ENCODE measurements at places on chromosomes 13 and 19.

GRCh38 chr13:113110852-113111315, 5.3 kb downstream of the F7 start:
- peak; percentile 22 for DNase-seq

GRCh38 chr19:17811681-17812080, 9.6 kb downstream of the INSL3 start:
- DNase-seq = no peak

DNA sequence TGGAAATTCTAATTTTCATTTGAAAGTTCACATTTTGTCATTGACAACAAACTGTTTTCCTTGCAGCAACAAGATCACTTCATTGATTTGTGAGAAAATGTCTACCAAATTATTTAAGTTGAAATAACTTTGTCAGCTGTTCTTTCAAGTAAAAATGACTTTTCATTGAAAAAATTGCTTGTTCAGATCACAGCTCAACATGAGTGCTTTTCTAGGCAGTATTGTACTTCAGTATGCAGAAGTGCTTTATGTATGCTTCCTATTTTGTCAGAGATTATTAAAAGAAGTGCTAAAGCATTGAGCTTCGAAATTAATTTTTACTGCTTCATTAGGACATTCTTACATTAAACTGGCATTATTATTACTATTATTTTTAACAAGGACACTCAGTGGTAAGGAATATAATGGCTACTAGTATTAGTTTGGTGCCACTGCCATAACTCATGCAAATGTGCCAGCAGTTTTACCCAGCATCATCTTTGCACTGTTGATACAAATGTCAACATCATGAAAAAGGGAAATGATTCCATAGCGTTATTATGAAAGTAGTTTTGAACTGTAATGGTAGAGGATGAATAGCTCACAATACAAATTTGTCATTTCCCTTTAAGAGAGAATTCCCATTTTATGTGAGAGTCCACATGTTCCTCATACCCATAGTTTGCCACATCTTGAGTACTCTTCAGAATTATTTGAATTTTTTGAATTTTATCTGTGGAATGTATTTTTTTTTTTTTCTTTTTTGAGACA, 2.6 kb downstream of the BRCA2 start:
- no peak for DNase-seq

GRCh38 chr19:45824531-45825262, 9.6 kb upstream of the RSPH6A start:
- DNase-seq = no peak

DNA sequence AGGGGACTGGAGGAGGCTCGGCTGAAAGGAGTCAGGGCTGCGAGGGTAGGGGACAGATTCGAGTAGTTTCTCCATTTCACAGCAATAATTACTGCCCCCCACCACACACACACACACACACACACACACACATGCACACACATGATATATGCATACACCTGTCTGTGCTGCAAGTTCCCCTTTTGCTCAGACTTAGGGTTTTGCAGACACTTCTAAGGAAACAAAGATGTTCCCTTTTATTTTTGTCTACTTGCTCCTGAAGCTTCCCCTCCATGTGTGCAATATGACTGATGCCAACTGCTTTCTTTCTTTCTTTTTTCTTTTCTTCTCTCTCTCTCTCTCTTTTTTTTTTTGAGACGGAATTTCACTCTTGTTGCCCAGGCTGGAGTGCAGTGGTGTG, 13.4 kb downstream of the MBD3L2B start:
- DNase-seq = no peak

DNA sequence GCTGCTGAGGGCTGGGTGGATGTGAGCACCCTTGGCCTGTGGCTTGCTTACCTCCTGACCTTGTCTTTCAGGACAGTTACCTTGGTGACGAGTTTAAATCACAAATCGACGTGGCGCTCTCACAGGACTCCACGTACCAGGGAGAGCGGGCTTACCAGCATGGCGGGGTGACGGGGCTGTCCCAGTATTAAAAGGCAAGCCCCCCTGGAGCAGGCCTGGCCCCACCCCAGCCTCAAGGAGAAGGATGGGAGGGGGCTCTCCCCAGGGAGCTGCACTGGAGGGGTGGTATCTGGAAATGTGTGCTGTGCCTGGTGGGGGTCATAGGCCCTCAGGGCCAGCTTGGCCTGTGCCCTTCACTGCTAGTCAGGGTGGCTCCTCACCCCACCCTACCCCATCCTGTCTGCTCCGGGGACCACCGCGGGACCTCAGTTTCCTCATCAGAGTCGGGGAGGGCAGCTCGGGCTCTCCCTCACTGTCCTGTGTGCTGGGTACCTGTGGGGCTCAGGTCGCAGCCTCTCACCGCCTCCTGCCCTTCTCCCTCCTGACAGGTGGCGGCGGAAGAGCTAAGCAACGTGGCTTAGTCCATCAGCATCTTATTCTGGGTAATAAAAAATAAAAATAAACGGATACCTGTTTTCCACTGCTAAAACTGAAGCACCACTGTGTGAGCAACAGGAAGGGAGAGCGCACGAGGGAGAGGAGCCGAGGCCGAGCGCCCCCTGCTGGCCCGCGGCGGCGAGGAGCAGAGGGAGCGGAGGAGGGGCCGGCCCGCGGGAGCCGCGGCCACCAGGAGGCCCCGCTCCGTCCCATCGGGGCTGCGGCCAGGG, 29.8 kb downstream of the CERS1 start:
- peak; percentile 71 for DNase-seq

DNA sequence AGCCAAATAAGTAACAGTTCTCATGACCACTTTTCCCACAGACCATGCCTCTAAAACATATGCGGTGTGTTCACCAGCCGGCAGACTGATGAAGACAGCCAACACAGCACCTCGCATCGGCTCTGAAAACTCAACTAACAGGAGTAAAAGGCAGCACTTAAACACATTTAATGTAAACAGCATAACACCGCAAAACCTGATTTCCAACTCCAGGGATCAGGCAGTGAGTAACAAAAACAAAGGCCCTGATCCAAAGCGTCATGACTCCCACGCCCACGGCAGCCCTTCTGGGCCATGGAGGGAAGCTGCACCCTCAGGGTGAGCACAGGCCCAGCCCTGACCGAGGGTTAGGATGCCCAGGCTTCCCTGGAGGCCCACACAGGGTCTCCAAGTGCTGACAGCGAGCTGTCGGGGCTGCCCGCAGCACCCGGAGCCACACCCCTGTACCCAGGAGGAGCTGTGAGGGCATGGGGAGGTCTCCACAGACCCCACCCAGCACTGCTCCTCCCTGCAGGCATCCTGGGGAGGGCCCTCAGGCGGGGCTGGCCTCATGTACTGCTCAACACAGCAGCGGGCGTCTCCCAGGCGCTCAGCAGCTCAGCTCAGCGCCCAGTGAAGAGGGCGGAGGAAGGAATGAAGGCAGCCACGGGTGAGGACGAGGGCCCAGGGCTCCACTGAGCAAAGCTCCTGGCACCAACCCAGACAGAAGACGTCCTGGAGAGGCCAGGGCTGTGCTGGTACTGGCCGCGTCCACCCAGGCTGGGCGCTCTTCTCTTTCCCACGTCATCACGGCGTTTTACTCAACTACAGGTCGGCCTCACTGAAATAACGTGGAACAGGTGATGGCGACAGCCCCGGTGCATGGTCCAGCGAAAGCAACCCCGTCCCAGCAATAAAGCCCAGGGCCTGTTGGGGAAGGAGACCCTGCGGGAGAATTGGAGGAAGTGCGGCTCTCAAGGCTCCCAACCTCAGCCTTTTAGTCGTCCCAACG, 53.7 kb downstream of the RASA3 start:
- peak; percentile 31 for DNase-seq

- no peak for DNase-seq
These were observed 2267.7 kb downstream of the PCDH9 start for GRCh38 chr13:64962404-64962803.

GRCh38 chr13:20049558-20050473, 91.3 kb downstream of the ZMYM2 start:
- DNase-seq = no peak

DNA sequence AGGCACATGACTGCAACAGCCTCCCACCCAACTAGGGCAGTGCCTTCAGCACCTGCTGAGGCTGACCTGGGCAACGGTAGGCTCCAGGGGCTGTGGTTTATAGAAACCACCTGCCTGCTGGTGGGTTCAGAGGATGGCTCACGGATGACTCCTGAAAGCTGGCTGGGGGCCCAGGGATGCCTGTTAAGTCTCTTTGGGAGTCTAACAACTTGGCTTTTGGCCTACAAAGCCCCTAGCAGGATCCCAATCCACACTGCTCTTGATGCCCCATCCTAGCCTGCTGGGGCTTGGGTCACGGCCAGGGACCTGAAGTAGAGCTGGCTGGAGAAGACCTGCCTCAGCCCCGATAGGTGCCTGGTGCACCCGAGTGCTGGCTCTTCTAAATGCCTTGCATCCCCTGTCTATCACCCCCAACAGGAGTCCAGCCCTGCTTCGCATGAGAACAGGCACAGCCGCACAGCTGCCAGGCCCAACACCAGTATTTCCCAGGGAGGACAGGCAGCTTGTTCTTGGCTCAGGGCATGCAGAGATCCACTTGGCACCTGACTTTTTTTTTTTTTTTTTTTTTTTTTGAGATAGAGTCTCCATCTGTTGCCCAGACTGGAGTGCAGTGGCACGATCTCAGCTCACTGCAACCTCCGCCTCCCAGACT, 9.1 kb upstream of the EPHX3 start:
- DNase-seq = no peak

DNA sequence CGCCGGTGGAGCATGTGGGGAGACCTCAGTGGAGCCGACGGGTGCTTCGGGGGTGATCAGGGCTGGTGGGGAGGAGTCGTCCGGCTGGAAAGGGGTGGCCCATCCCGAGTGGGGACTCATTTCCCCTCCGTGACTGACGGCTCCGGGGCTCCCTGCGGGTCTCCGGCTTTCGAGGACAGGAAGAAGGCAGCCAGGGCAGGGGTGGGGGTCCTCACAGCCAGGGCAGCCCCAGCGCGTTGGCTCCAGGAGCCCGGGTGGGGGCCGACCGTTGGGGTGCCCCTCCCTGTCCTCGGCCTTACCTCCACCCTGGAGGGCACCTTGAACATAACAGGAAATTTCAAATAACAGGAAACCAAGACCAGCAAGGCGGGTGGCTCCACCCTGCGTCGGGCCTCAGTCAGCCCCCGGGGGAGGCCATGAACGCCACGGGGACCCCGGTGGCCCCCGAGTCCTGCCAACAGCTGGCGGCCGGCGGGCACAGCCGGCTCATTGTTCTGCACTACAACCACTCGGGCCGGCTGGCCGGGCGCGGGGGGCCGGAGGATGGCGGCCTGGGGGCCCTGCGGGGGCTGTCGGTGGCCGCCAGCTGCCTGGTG, at the start of gene S1PR4:
Gene S1PR4 (plus strand): TSS at position 393 of the 596 bp plus-strand sequence. CDS start 24 bp downstream, at position 417.
- DNase-seq = peak; percentile 76

DNA sequence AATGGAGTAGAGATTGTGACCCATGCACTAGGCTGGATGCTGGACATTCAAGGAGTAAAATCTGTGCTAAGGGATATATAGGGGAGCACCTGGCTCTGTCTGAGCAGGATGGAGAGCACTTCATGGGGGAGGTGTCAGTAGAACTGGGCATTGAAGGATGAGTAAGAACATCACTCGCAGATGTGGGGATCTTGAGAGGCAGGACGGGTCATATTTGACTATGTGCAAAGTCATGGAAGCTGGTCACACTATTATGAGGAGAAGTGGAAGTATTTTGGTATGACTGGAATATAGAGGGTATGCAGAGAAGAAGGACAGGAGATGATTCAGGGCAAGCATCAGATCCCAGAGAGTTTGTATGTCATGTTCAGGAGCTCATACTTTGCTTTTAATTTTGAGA, 62.9 kb upstream of the PCDH8 start:
- no peak for DNase-seq

DNA sequence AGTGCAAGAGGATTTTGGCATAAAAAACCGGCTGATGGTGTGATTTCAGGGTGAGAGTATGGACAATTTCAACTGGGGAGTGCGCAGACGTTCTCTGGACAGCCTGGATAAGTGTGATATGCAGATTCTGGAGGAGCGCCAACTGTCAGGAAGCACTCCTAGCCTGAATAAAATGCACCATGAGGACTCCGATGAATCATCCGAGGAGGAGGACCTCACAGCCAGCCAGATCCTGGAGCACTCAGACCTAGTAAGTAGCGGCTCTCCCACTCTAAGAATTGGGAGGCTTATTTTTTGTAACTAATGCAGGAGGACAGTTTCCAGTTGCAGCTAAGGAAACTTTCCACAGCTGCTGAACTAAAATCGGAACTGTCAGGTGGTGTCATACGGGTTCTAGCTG, 53.6 kb downstream of the ZAR1L start:
- DNase-seq = no peak

GRCh38 chr13:107076801-107077200, 508.9 kb upstream of the ARGLU1 start:
- DNase-seq = no peak

DNA sequence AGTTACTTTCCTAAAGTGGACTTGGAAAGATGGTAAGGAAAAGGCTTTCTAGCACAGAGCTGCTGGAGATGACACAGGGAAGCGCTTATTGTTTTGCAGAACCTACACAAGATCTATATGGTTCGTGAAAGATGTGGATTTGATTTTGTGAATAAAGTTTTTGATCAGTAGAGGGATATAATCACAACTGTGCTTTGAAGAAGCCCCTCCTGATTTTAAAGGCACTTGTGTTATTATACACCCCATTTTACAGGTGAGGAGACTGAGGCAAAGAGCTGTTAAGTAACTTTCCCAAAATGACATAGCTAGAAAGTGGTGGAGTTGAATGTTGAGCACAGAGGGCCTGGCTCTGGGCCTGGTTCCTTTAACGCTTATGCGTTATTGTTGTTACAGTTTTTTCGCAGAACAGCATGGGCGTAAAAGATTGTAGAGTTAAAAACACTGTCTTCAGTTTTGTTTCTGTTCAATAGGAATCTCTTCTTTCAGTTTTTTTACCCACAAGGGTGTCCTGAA, 1.4 kb downstream of the TDRD3 start:
- no peak for DNase-seq

GRCh38 chr13:33334831-33335230, 49.3 kb upstream of the STARD13 start:
- DNase-seq = no peak

- peak; percentile 40 for DNase-seq
These were observed 1.6 kb upstream of the KMT2B start for GRCh38 chr19:35715981-35716800.

DNA sequence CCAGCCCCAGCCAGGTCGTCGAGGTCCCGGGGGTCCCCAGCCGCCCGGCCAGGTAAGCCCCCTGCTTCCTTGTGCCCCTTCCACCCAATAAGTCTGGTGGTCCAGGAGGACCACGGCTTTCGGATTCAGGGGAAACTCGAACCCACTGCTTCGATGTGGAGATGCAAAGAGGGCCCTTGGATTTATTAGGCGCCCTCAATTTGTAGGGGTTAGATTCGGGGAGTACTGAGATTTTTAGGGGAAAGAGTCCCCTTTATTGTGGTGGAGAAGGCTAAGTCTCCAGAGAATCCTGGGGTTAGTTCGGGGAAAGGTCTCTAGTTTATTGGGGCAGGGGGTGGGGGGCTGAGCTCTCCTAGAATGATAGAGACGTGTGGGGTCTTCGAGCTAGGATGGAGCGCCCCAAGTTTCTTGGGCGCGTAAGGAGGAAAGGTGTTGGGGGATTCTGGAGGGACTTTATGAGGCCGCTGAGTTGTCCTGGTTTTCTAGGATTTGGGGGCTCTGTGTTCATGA, 3.8 kb upstream of the LTBP4 start:
- no peak for DNase-seq

DNA sequence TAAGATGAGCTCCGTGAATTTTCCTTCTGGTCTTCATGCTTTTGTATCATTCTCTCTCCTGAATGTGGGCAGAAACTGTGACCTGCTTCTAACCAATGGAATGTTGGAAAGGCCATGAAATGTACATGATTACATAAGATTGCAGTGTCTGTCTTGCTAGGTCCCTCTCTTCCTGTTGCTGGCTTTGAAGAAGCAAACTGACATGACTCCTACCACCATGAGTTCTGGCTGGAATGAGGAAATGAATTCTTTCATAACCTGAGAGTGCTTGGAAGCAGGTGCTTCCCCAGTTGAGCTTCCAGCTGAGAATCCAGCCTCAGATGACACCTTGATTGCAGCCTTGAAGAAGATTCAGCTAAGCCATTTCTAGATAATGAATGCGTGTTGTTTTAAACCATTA, 275.0 kb upstream of the MIR17HG start:
- DNase-seq = no peak
